ENCODE measurements at places on chromosomes 16 and 17.

DNA sequence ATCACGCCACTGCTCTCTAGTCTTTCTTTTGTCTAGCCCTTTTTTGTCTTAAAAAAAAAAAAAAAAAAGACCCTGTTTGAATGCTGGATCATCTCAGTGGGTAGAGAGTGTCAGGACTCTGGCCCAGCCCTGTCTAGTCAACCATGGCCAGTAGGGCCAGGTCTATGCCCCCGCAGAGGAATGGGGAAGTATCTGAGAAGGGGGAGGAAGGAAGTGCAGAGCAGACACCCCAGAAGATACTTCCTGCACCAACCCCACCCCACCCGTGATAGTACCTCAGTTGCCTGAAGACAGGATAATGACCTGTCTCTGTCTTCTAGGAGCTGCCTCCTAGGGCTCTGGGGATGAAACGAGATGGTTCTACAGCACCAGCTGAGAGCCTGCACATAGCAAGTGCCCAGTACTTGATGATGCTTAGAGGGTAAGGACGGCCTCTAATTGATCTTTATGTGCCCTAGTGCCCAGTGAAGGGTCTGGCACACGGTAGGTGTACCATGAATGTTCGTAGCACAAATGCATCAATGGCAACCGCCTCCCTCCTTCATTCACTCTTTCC lies 55.4 kb downstream of the ABAT start:
- peak; percentile 1 for DNase-seq

DNA sequence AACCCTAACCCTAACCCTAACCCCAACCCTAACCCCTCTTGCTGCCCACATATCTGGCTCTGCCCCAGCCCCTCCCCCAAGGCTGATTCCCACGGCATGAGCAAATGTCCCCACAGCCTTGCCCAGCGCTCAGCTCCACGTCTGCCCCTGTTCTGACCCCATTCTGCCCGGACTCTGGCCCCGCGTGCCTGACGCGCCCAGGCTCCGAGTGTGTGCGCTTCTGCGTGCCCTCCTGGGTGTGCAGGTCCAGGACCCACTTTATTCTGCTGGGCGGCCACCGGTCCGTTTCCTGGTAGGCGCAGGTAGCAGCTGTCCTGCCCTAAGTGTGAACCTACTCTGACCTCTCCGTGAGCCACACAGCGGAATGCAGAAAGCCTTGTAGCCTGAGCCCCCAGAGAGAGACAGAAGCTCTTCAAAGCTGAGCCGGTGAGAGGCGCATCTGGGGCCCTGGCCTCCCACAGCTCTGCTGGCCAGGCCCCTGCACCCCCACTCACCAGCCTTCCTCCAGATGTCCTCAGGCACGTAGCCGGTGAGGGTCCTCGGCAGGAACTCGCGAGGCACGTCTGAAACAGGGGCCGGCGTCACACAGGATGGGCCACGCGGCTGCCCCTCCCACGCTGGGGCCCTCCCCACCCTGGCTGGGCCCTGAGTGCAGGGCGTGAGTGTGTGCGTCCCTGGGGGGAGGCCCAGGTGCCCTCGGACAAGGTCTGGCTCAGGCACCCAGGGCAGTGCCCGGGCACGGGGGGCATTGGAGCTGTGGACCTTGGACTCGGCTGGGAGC lies 14.0 kb upstream of the PABPN1L start:
- DNase-seq, result no peak

DNA sequence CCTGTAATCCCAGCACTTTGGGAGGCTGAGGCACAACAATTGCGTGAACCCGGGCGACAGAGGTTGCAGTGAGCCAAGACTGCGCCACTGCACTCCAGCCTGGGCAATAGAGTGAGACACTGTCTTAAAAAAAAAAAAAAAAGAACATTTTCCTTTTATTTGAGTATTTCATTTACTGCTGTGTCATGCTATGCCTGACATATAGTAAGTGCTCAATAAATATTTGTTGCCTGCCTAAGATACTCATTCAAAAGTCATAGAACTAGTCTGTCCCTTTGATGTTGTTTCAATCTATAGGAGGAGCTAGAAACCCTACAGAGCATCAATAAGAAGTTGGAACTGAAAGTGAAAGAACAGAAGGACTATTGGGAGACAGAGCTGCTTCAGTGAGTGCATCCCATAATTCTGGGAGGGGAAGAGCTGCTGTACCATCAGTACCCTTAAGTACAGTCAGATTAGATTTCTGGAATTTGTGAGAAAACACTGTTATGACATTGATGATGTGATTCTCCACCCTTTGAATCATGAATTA lies 20.0 kb downstream of the CALCOCO2 start:
- DNase-seq, result peak; percentile 24

DNA sequence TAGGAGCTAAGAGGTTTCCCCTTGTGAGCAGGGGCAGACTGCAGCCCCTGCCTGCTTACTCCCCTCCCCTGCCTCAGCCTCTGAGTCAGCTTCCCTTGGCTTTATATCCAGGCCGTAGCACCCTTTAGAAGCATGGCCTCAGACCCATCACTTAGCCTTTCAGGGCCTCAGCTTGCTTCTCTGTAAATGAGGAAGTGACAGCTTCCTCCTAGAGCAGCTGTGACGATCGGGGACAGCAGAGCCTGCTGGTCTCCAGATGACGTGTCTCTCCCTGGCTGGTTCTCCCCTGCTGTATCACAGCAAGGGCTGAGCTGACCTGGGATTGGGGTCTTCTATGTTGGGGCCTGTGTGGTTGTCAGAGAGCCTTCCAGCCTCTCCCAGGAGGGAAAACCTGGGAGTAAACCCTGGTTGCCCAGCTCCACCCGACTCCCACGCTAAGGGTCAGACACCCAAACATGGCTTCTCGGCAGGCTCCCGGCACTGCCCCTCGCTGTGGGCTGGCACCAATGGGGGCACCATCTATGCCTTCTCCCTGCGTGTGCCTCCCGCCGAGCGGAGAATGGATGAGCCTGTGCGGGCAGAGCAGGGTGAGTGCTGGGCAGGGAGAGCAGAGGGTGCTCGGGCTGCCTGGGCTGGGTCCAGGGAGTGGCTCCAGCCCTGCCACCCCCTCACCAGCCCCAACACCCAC lies 16.3 kb upstream of the MYO15B start:
- peak; percentile 35 for DNase-seq

DNA sequence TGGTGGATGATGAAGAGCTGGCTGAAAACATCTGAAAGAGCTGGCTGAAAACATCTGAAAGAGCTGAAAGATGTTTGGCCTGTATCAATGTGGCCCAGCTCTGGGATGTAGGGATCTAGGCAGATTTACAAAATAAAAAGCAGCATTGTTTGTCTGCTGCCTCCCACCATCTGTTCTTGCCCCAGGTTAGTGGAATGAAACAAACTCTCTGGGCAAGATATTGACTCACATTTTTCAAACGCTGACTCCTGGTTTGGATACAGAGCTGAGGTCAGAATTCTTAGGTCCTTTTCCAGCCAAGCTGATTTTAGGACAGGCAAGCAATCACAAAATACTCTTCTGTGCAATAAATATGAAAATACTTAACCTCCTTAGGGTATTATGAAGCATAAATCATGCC lies 139.0 kb downstream of the STX8 start:
- no peak for DNase-seq

GRCh38 chr17:39848600-39848999 lies 15.5 kb downstream of the IKZF3 start:
- DNase-seq, result peak; percentile 30

- DNase-seq, result no peak
These were observed 19.8 kb downstream of the MAPT start for GRCh38 chr17:45914047-45914717.

DNA sequence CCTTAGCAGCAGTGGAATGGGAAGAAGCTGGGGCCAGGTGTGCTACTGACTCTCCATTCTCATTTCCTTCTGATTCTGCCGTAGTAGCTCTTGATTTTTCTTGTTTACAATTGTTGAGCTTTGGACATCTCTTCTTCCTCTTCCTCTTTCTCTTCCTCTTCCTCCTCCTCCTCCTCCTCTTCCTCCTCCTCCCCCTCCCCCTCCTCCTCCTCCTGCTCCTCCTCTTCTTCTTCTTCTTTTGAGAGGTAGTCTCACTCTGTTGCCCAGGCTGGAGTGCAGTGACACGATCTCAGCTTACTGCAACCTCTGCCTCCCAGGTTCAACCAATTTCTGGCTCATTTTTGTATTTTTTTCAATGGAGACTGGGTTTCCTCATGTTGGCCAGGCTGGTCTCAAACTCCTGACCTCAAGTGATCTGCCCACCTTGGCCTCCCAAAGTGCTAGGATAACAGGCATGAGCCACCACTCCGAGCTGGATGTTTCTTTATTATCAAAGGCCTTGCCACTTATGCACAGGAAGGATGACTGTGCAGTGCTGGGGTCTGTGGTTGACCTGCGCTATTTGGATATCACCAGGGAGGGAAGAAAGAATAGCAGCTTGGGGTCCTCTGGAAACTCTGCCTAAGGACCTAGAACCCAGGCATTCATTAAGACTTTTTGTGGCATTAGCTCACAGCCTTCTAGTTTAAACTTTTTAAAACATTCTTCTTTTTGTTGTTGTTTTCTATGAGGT lies 127.8 kb upstream of the KCNJ16 start:
- DNase-seq, result no peak

GRCh38 chr17:4635823-4636375 lies 5.6 kb downstream of the ALOX15 start:
- DNase-seq, result no peak

DNA sequence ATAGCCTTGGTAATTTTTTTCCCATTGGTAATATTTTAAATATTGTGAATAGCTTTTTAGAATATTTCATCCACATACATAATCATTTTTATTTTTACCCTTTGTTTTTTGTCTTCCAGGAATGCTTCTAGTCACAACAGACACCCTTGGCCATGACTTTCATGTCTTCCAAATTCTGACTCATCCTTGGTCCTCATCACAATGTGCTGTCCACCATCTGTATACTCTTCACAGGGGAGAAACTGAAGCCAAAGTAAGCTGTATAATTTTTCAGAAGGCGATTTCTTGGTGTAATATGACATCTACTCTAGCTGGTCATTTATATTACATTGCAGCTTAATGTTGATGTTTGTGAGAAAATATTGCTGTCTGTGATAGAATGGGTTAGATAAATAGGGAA lies 269.4 kb downstream of the BCAS3 start:
- DNase-seq, result no peak

GRCh38 chr16:2698965-2699750 lies 16.8 kb downstream of the KCTD5 start:
- no peak for DNase-seq

DNA sequence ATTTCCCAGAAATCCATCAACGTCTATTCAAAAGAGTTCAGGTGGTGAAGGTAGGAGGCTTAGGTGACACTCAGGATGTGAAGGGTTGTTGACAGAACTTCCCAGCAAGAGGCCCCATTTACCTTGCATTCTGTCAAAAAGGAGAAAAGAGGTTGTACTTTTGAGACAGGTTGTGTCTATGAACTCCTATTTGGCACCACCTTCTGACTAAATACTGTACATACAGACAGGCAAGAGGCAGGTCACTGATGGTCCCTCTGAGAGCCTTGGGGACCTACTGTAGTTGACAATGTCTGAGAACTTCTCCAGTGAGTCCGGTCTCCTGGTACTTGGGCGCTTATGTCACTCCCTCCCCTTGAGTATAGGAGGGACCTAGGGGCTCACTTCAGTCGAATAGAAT lies 479.3 kb upstream of the ZFHX3 start:
- no peak for DNase-seq

DNA sequence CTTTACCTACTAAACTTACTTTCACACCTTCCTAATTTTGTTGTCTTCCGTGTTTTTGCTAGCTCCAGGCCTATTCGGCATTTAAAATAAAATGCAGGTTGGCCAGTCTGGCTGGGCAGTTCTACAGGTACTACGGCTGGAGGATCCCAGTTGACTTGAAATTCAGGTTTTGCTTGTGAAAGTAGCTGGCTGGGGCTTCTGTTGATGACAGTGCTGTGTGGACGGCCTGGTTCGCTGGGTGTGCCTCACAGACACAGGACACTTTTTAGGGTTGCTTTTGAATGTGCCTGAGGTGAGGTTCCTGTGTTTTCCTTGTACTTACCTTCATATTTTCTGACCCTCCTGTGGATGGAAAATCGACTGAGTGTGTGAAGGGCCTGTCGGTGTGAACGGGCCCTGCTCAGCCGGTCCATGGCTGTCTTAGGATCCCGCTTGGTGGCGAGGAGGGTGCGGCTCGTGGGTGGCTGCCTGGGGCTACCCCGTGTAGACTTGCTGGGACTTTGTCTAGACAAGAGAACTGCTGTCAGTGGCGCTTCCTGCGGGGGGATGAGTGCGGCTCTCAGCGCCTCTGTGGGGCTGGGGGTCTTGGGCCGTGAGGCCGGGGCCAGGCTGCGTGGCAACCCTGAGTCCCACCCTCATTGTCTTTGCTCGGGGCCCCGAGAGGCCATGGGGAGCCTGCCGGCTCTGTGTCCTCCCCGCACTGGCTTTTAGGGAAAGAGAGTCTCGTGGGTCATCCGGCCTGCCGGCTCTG lies 18.7 kb upstream of the ZNF750 start:
- DNase-seq, result peak; percentile 38

GRCh38 chr17:75719732-75720131 lies 1.5 kb upstream of the ITGB4 start:
- DNase-seq, result no peak

DNA sequence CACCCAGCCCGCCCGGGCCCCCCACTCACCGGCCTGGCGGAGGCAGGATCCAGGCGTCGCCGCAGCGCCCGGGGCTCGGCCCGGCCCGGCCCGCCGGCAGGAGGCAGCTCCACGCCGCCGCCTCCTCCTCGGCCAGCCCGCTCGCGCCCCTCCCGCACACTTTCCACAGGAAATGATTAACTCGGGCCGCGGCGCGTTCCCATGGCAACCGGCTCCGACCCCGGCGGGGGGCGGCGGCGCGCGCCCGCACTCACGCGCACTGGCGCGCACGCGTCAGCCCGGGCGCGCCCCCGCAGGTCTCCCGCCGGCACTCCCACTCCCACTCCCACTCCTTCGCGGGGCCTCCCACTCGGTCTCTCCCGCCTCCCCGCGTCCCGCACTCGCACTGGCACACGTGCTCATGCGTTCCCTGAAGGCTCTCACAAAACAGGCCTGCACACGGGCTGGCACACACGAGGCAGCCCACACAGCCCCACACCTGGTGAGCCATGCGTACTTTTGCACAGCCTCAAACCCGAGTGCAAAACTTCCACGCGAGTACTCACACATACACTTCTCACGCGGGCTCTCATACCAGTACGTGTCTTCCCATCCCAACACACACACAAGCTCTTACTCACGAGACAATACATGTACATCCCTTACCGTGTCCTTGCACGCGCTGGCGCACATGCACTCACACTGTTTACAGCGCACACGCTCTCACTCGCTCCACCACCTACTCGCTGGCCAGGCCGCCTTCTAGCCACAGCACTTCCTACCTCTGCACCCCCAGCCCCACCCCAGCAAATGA lies at the start of gene KIFC3:
Gene KIFC3, minus strand, starts transcription at position 151 of the 793 bp plus-strand sequence. CDS start 4,248 bp downstream, outside the sequence.
- peak; percentile 78 for DNase-seq

- DNase-seq, result no peak
These were observed 7.8 kb downstream of the MYO15B start for GRCh38 chr17:75595284-75595919.

- DNase-seq, result no peak
These were observed 9.0 kb upstream of the GRB2 start for GRCh38 chr17:75414488-75414887.

Measured in CD4-positive, alpha-beta T cell treated with Interleukin-21 for 1 hour (primary cell).